ENCODE measurements at places on chromosomes 3 and 15. TPM values are rescaled to one million over a fixed set of nuclear protein-coding genes. Genes with fewer than 3 reads are reported as not detected.
A peak's percentile ranks its signal among the peaks of the same experiment; 100 is the strongest.

GRCh38 chr15:29103824-29104565, 165.6 kb downstream of the NSMCE3 start:
- H3K36me3 ChIP-seq, result peaks cover 29% of the 10 kb centered on the region
- H3K4me1 ChIP-seq, result peaks cover 13% of the 10 kb centered on the region
- H3K4me3 ChIP-seq, result no peak overlapping the region
- no peaks in the 10 kb centered on the region for H3K27me3 ChIP-seq
- peak; percentile 68 for DNase-seq

GRCh38 chr3:52253314-52254304, 8.1 kb downstream of the PPM1M start:
- H3K4me1 ChIP-seq, result peaks cover 59% of the 10 kb centered on the region
- no peaks in the 10 kb centered on the region for H3K27me3 ChIP-seq
- H3K4me3 ChIP-seq, result peak overlapping the region; percentile 10
- H3K36me3 ChIP-seq, result peaks cover 61% of the 10 kb centered on the region
- DNase-seq, result peak; percentile 61
- peak overlapping the region; percentile 92 for H3K27ac ChIP-seq

DNA sequence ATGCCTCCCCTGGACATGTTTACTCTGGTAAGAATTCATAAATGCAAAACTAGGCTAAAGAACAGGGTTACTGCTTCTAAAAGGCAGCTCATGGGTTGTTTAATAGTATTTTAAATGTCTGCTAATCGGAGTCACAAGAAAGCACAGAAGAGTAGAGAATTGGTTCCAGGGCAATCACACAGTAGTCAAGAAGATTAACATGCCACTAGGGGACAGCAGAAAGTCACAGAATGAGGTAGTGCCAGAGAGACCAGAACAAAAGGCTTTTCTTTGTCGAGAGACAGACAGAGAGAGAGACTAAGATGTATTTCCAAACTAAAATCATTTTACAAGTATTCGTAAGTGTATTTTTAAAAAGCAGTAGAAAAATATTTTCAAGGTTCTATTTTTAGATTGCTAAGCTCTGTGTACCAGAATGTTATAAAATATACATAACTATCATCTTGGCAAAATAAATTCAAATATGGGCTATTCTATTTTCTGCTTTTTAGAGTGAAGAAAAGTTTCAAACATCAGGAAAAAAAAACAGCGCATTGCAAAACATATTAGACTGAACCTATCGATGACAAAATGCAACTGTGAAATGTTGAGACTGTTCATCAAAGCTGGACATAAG, 78.3 kb upstream of the CDIN1 start:
- H3K4me3 ChIP-seq, result no peak overlapping the region
- H3K27me3 ChIP-seq, result no peaks in the 10 kb centered on the region
- peak; percentile 41 for DNase-seq
- H3K4me1 ChIP-seq, result no peaks in the 10 kb centered on the region
- no peaks in the 10 kb centered on the region for H3K36me3 ChIP-seq
- H3K27ac ChIP-seq, result no peak overlapping the region

DNA sequence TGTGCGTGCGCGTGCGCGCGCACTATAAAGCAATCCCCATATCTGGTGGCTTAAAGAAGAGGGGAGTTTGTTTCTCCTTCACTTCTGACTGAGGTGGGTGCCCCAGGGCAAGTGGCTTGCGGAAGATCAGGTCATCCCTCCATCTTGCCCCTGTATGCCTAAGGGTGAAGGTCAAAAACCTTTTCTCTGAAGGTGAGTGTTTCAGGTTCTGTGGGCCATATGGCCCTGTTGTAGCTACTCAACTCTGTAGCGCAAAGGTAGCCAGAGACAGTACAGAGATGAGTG, 5.5 kb downstream of the ABTB1 start:
- no peaks in the 10 kb centered on the region for H3K27me3 ChIP-seq
- H3K27ac ChIP-seq, result no peak overlapping the region
- peak; percentile 5 for DNase-seq
- H3K36me3 ChIP-seq, result peaks cover 27% of the 10 kb centered on the region
- no peak overlapping the region for H3K4me3 ChIP-seq
- peaks cover 18% of the 10 kb centered on the region for H3K4me1 ChIP-seq

DNA sequence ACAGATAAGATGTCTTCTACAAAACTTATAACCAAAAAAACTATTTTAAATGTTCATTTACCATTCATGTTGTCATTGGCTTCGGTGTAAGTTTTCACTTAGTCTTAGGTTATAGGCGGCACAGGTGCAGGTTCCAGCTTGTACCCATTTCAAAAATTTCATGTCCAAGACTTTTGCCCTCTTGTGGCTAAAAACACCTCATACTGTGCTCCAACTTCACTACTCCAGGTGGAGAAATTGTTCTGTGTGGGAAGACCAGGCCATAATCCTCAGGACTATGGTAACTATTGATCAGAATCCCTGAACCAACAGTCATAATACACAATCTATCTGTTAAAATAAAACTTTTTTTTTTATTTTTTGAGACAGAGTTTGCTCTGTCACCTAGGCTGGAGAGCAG, 95.2 kb upstream of the ATP11B start:
- no peaks in the 10 kb centered on the region for H3K36me3 ChIP-seq
- no peak overlapping the region for H3K4me3 ChIP-seq
- no peak overlapping the region for H3K27ac ChIP-seq

DNA sequence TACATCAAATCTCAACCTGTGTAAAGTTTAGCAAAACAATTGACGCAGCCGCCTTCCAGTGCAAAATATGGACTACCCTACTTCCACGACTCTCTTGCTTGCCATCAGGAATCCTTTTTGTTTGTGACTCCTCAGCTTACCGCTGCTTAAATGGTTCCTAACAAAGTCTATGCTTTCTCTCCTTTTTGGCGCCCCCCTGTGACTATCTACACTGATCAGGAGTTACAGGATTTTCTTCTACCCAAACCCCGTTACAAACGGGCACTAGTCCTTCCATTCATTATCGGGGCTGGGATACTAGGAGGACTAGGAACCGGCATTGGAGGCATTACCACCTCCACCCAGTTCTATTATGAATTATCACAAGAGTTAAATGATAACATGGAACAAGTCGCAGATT, 184.0 kb downstream of the IGSF11 start:
- no peaks in the 10 kb centered on the region for H3K27me3 ChIP-seq
- no peaks in the 10 kb centered on the region for H3K36me3 ChIP-seq
- H3K4me1 ChIP-seq, result peaks cover 4% of the 10 kb centered on the region
- H3K4me3 ChIP-seq, result no peak overlapping the region

DNA sequence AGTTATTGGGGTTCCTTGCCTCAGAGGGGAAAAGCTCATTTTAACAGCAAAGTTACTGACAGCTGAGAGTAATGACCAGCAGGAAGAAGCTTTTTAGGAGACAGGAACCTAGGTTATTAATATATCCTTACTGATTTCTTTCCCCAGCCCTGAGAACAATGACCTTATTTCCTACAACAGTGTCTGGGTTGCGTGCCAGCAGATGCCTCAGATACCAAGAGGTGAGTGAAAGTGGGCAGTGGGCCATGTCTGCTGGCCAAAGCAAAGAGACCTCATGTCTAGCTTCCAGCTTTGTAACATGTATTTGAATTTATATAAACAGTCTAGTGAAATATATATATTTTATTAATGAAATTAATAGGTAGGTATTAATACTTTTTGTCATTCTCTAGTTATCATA, 5.0 kb downstream of the CCNDBP1 start:
- H3K27me3 ChIP-seq, result no peaks in the 10 kb centered on the region
- H3K27ac ChIP-seq, result no peak overlapping the region
- no peak overlapping the region for H3K4me3 ChIP-seq
- DNase-seq, result no peak

DNA sequence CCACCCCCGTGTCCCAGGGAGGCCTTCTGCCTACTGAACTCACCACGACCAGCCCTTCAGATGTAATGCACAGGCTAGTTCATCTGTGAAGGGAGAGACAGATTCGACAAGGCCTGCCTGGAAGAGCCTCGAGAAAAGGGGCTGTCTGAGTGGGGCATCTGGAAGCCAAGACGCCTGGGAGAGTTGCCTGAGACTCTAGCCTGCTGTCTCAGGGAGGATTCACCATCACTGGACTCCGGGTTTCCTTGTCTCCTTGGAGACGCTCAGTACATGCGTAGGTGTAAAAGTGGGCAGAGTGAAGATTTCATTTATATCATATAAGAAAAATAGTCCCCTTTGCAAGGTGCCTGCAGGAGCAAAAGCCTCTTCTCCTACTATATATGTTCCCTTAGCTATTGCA, 468.9 kb downstream of the FOXP1 start:
- no peak for DNase-seq
- no peak overlapping the region for H3K4me3 ChIP-seq
- H3K27me3 ChIP-seq, result no peaks in the 10 kb centered on the region
- H3K27ac ChIP-seq, result no peak overlapping the region
- peaks cover 28% of the 10 kb centered on the region for H3K36me3 ChIP-seq

DNA sequence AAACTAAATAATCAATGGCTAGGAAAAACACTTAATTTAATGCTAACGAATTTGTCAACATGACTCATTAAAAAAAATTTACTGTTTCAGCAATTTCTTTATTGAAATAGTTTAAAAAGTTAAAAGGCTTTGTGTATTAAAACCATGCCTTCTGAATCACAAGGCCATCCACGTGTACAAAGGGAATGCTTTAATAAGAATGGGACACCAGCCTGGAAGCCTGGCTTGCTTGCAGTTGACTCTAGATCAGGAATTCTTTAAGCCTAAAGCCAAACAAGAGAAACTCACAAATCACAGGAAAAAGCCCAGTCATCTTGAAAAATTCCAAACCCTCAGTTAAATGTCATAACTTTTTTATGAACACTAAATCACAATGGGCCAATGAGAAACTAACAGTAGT, 137.6 kb downstream of the PEAK1 start:
- H3K4me1 ChIP-seq, result no peaks in the 10 kb centered on the region
- H3K36me3 ChIP-seq, result peaks cover 5% of the 10 kb centered on the region
- no peak for DNase-seq
- H3K27ac ChIP-seq, result no peak overlapping the region
- no peak overlapping the region for H3K4me3 ChIP-seq
- no peaks in the 10 kb centered on the region for H3K27me3 ChIP-seq

DNA sequence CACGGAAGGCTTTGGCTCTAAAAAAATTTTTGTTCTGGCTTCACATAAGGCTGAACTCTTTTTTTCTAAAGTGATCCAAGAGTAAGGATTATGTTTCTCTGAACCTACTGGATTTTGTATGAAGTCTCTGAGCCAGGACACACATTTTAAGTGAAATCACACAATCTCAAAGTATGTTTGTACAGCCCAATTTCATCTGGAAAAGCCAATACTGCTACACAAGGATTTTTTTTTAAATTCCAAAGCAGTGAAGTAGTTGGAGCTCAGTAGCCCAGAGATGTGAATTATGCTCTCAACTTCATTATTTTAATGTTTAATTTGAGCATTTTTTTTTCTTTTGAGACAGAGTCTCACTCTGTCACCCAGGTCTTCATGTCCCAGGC, 243.9 kb downstream of the FAM43A start:
- peaks cover 7% of the 10 kb centered on the region for H3K4me1 ChIP-seq
- no peaks in the 10 kb centered on the region for H3K27me3 ChIP-seq
- no peaks in the 10 kb centered on the region for H3K36me3 ChIP-seq
- H3K4me3 ChIP-seq, result no peak overlapping the region

DNA sequence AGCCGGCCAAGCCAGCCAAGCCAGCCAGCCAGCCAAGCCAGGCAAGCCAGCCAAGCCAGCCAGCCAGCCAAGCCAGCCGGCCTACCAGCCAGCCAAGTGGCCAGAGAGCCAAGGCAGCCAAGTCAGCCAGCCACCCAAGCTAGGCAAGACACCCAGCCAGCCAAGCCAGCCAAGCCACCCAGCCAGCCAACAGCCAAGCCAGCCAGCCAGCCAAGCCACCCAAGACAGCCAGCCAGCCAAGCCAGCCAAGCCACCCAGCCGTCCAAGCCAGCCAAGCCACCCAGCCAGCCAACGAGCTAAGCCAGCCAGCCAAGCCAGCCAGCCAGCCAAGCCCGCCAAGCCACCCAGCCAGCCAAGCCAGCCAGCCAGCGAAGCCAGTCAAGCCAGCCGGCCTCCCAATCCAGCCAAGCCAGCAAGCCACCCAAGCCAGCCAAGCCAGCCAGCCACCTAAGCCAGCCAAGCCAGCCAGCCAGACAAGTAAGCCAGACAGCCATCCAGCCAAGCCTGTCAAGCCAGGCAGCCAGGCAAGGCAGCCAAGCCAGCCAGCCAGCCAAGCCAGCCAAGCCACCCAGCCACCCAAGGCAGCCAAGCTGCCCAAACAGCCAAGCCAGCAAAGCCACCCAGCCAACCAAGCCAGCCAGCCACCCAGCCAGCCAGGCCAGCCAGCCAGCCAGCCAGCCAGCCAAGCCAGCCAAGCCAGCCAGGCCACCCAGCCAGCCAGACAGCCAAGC, 200.5 kb downstream of the GOLGA6L6 start:
- H3K27me3 ChIP-seq, result no peaks in the 10 kb centered on the region
- H3K4me1 ChIP-seq, result no peaks in the 10 kb centered on the region
- no peaks in the 10 kb centered on the region for H3K36me3 ChIP-seq
- H3K27ac ChIP-seq, result no peak overlapping the region
- no peak overlapping the region for H3K4me3 ChIP-seq

- no peak for DNase-seq
- H3K4me1 ChIP-seq, result no peaks in the 10 kb centered on the region
- H3K36me3 ChIP-seq, result no peaks in the 10 kb centered on the region
- H3K27ac ChIP-seq, result no peak overlapping the region
These were observed 797.1 kb downstream of the ROBO1 start for GRCh38 chr3:78970656-78971055.

- H3K4me3 ChIP-seq, result no peak overlapping the region
- no peak overlapping the region for H3K27ac ChIP-seq
- no peaks in the 10 kb centered on the region for H3K27me3 ChIP-seq
- no peaks in the 10 kb centered on the region for H3K4me1 ChIP-seq
- H3K36me3 ChIP-seq, result no peaks in the 10 kb centered on the region
These were observed 6.3 kb downstream of the THOC7 start for GRCh38 chr3:63857311-63857710.

DNA sequence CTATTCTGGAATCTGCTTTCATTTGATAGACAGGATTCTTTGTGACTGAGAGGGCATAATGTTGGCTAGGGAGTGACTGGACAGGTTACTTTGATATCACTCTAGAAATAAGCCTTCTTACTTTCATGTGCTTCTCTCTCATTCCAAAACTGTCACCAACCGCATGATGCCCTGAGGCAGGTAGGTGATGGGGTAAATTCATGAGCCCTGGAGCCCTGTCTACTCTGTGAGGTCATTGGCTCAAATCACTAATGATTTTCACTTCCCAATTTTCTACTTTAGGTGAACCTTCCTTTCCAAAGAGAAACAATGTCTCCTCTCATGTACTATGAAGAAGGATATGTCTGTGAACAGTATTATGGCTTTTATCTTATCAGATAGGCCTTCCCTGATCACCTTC, 596.7 kb downstream of the TUSC7 start:
- DNase-seq, result no peak
- no peaks in the 10 kb centered on the region for H3K4me1 ChIP-seq
- no peak overlapping the region for H3K27ac ChIP-seq
- H3K27me3 ChIP-seq, result no peaks in the 10 kb centered on the region
- H3K4me3 ChIP-seq, result no peak overlapping the region

Gene MAP2K1
- 48.9 TPM for total RNA-seq

Gene CRYBG3
- 1.1 TPM for total RNA-seq

Gene CKMT1A
- not detected for total RNA-seq

Gene MKRN2OS
- total RNA-seq, result not detected

Gene SERPINI2
- total RNA-seq, result not detected

Gene ZBED2
- not detected for total RNA-seq

Gene SENP2
- 58.7 TPM for total RNA-seq

Gene CDC25A
- total RNA-seq, result 1.3 TPM

Gene TIPARP
- total RNA-seq, result 129 TPM

Gene KBTBD12
- not detected for total RNA-seq

Measured in natural killer cell (primary cell).